GM20000 (cell line): ENCODE measurements at places on chromosomes 12 and 14.

- peak; percentile 89 for DNase-seq
Measured at GRCh38 chr12:6872073-6873048, 742 bp downstream of the SPSB2 start.

GRCh38 chr12:4807813-4808212, 87.6 kb downstream of the GALNT8 start:
- DNase-seq: no peak

GRCh38 chr12:128920468-128920867, 67.2 kb downstream of the GLT1D1 start:
- no peak for DNase-seq

DNA sequence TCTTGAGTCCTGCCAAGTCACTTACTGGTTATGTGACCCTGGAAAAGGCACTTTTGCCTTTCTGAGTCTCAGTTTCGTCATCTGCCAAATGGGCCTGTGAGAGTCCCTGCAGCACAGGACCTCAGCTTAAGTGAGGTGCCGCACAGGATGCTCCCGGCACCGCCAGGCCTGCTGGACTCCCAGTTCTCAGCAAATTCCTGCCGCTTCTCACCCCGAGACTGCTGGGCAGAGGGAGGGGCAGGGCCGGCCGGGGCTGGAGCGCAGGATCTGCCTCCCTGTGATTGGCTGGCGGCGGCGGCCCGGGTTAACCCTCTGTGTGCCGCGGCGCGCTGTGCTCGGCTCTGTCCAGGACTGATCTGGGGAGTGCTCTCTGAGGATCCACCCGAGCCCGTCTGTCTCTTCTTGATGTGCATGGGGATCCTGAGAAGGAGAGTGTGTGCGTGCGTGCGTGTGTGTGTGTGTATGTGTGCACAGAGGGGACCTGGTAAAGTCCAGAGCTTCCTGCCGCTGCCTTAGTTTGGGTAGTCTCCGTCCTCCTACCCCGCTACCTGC, 8.6 kb downstream of the SETD1B start:
- peak; percentile 80 for DNase-seq

DNA sequence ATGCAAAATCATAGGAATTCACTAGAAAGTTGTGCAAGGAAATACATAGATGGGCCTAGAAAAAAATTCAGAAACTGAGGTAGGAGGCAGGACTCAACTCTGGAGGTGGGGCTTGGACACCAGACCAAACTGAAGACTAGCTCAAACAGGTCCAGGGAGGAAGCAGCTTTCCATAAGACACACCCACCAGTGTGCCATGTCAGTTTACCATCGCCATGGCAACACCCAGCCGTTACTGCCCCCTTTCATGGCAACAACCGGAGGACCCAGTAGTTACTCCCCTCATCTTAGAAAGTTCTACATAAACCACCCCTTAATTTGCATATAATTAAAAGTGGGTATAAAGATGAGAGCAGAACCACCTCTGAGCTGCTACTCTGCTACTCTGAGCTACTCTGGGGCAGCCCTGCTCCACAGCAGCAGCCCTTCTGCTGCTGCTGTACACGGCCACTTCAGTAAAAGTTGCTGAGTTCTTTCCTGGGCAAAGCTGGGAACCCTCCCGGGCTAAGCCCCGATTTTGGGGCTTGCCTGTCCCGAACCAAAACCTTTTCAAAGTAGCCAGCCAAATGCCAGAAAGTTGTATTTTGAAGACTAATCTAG, 30.8 kb upstream of the NINJ2 start:
- DNase-seq: no peak

DNA sequence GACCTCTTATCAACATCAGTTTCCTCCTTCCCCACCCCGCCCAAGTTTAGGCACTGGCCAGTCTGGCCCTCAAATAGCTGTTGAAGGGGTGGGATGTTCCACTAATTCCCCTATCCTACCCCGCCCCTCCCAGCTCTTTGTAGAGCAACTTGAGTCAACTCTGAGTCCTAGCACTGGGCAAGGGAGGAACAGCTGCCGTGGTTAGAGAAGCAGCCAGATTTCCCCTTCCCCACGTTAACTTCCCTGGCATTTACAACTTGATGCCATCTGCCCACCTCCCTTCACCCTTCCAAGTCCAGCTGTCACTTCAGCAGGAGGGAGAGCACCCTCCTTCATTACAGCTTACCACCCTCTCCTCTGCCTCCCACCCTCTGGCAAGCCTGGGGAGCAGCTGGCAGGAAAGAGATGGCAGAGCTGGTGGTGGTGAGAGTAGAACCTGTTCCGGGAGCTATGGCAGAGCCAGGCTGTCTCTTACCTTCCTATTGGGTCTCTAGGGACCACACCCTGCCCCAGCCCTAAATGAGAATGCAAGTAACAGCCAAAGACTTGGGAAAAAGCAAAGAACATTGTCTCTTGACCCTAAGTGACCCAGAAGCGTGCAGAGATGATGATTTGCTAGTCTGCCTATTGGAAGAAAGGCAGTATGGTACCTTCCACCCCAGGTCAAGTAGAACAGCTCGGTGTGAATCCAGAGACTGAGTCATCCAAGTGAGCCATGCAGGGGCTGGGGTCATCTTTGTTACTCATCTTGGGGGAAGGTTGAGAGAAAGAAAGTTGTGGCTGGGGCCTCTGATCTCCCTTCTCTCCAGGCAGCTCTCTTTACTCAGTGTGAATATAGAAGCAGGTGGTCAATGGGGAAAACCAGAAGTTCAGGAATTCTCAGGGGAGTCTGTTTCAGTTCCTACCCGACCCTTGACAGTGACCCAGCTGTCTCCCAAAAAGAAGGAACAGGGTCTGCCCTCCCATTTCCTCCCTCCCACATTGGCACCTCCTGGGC, 1.5 kb downstream of the BLOC1S1 start:
- DNase-seq: no peak

GRCh38 chr12:1946296-1946695, 27.8 kb upstream of the CACNA2D4 start:
- DNase-seq: no peak

- no peak for DNase-seq
Measured at GRCh38 chr12:130111965-130112496, 50.2 kb upstream of the FZD10 start.

- no peak for DNase-seq
Measured at GRCh38 chr12:101050631-101051030, 159.4 kb downstream of the SLC5A8 start.

DNA sequence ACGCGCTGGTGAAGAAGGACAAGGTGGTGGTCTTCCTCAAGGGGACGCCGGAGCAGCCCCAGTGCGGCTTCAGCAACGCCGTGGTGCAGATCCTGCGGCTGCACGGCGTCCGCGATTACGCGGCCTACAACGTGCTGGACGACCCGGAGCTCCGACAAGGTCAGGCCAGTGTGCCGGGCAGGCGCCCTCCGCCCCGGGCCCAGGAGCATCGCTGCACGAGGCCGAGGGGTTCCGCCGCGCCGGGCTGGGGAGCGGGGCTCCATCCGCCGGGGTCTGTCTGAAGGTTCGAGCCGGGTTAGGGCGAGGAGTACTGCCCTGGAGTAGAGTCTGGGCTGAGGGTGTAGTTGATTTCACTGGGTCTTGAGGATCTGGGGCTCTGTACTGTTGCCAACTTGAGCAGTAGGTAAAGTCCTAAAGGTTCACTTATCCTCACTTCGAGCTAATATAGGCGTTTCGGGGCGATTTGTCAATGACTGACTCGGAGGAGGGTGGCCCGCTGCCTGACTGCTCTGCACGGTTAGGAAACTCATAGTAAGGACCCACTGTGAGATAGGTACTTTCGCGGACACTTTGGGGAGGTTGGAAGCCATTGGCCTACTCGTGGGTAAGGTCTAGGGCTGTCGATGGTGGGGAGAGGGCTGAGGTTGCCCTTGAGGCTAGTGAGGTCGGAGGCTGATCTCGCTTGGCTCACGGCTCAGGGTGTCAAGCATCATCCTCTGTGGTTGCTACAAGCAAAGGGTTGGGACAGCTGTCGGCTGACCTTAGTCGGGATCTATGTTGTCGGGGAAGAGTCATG, 574 bp downstream of the GLRX5 start:
- DNase-seq: no peak

GRCh38 chr12:16238661-16239060, 38.8 kb downstream of the SLC15A5 start:
- DNase-seq: no peak

- DNase-seq: no peak
Measured at GRCh38 chr14:30756594-30756993, 117.8 kb upstream of the COCH start.

GRCh38 chr14:78917462-78917861, 747.3 kb downstream of the NRXN3 start:
- no peak for DNase-seq

DNA sequence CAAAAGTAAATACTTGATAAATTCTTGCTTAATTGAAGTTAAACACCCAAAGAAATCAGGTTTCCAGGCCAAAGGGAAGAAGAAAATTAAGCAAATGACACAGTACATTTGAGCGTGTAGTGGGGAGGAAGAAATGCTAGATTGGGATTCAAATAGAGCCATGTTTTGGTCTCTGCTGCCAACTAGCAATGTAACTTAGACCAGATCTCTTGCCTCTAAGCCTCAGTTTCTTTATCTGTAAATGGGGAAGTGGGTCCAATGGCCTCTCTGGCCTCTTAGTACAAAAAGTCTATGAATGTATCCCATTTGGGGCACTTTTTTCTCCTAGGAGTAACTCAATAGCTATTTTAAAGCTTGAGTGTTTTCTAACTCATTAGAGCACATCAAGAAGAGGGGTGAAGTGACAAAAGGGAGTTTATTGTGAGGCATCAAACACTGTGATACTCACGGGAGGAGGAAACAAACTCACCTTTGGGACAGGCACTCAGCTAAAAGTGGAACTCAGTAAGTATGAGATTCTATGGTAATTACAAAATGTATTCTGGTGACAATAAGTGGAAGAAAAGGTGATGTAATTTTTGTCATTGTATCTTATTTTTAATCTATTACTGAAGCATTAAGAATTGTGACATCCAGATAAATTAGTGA, 55.8 kb downstream of the DAD1 start:
- no peak for DNase-seq

- DNase-seq: peak; percentile 37
Measured at GRCh38 chr12:45725631-45726602, 3.6 kb upstream of the ARID2 start.

- DNase-seq: no peak
Measured at GRCh38 chr12:1424674-1425395, 169.5 kb downstream of the FBXL14 start.

DNA sequence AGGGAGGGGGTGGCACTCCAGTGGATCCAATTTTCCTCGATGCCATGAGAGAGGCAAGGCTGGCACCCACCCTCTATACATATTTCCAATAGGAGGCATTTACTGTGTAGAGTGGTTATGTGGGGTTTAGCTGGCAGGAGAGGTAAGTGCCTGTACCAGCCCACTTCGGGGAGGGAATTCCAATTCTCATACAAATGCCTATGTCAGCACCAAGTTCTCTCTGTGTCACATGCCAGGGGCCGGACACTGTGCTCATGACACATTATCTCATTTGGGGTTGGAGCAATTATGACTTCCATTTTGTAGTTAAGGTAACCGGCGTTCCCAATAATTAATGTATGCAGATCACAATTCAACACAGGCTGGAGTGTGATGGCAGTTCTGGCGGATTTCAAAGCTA, 284.3 kb downstream of the KSR2 start:
- no peak for DNase-seq

DNA sequence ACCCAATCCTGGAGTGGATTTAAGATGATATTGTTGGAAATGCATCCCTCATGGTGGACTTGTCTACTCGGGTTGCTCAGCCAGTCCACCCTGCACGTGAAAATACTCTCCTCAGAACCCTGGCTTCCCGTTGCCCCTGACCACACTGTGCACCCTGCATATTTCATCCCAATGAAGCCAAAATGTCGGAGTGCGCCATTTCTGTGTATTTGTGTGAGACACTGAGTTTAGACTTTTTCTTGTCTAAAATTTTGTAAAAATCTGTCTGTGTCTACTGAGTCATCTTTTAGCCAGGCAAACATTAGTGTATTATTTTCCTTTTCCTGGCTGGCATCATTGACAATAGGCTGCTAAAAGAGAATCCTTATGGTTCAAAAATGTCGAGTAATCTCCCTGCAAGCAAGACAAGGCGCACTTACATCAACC, 485 bp upstream of the PNMA1 start:
- DNase-seq: no peak

DNA sequence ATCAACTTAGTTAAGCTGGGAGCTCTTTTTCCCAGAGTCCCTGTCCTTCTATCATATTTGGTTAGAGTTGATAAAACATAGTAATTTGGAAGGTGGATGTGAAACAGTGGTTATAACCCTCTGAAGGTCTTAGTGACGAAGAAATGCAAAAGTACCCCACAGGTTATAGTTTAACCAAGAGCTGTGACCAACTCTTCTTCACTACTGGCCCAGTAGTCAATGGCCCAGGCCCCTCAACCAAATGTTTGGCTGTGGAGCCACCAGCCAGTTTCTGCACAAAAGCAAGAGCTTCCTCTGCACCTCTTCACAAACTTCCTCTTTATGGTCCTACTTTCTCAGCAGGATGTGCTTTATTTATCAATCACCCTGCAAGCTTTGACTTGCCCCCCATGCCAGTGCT, 132.6 kb downstream of the BMP4 start:
- DNase-seq: no peak

- DNase-seq: no peak
Measured at GRCh38 chr14:23141706-23142444, 22.8 kb upstream of the CEBPE start.

DNA sequence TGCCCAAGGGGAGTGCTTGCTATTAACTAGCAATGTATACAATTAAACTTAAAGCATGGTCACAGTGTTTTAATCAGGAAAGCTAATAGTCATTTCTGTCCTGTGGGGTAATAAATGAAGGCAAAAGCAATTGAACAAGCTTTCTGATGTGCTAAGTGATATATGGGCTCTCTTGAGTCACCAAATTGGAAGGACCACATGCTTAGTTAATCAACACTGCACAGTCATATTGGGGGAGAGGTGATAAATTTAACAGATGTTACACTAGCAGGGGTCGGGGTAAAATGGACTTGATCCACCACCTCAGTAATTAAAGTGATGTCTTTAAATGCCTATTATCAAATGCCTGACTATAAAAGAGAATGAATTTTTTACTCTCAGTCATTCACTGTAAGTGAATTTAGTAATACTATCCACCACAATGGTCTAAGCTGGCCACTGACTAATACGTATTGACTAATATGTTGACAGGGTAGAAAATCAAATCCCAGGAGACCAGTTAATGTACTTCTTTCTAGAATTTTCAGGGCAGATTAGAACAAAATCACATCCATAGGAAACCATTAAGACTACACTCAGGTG, 736.3 kb downstream of the RPS29 start:
- no peak for DNase-seq

DNA sequence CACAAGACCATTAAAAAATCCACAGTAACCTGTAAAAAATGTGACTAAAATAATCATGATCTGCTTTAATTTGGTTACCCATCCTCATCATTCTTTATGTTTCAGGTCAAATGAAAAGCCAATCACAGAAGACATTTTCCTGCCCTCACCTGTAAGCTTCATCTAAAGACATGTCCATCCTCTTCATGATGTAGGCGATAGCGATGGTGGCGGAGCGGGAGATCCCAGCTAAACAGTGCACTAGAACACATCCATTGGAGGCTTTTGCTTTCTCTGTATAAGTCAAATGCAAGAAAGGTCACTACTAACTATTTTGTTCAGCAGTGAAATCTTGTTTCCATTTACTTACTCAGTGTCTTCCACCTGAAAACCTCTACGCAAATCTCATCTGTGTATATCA, 82.6 kb downstream of the DUSP16 start:
- no peak for DNase-seq

GRCh38 chr14:63912286-63912685, 59.5 kb downstream of the SYNE2 start:
- DNase-seq: no peak
